GM04503 (cell line): ENCODE measurements at places on chromosomes 2 and 18.

DNA sequence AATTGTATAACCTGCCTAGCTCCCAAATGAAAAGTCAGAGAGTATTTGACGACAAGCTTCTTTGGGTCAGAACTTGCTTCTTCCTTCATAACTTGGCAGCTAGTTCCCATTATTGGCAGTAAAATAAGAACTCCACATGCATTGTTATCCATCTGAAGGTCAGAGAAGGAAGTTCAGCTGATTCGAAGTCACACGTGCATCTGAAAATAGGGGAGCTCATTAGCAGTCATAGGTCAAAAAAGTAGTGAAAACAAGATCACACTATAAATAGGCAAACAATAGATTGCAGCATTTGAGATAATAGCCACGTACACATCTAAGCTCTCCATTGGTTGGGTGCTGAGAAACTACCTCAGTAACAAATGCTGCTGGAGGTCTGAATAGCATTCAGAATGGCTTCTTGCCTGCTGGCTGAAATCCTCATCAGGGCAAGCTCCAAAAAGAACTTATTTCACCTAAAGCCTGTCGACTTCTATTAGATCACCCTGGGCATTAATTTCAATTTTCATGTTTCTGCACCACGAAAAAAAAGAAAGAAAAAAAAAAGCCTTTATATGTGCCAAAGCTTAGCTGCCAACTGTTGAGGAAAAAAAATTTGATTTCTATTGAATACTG lies 1492.9 kb upstream of the CELF4 start:
- DNase-seq: no peak

DNA sequence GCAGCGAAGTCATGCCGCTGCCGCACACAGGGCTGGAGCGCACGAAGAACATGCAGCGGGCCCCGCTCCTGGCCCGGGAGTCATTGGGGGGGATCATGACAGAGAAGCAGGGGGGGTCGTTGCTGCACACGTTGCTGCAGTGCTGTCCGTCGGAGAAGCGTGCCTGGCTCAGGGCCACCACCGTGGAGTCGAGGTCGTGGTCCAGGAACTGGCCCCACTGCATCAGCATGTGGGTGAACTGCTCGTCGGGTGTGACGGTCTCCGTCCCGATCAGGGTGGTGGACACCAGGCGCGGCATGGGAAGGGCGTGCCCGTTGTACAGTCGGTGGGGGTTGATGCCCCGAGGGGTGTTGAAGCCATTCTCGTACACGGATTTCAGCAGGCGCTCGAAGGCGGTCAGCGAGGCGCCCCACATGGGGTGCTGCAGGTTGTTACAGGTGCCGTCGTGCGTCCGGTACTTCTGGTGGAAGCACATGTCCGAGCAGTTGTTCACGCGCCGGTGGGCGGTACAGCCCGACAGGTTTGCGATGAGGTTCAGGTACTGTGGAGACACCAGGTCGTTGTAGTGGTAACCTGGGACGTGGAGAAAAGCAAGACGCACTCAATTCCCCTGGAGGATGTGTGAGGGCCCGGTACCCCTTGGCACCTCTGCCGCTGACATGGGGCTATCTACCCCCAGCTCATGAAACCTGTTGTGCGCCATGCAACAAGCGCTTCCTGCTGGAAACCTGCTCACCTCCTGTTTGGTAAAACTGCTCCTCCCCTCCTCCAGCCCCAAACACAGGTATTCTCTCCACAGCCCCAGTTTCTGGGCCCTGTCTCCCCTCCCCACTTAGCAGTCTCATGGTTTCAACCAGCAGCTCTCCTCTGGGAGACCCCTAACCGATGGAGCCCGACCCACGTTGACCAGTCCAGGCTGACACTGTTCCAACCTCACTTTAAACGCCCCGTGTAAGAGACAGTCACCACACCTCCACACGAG lies 94.9 kb downstream of the PXDN start:
- DNase-seq: no peak

- DNase-seq: no peak
Observed at GRCh38 chr18:3901811-3902210, 451.8 kb downstream of the TGIF1 start.

- no peak for DNase-seq
Observed at GRCh38 chr18:58103339-58103985, 59.4 kb downstream of the NEDD4L start.

GRCh38 chr2:234273887-234274584 lies 222.8 kb downstream of the ARL4C start:
- no peak for DNase-seq

DNA sequence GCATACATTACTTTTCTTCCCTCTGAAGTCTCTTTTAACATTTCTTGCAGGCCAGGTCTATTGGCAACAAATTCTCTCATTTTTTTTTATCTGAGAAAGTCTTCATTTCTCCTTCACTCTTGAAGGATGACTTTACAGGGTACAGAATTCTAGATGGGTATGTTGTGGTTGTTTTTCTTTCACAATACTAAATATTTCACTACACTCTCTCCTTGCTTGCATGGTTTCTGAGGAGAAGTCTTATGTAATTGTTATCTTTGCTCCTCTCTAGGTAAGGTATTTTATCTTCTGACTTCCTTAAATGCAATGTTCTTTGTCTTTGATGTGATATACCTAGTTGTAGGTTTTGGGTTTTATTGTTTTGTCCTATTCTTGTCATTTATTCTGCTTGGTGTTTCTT lies 371.1 kb downstream of the FIGN start:
- DNase-seq: no peak

- DNase-seq: no peak
Observed at GRCh38 chr2:208350610-208351009, 56.0 kb upstream of the PTH2R start.

GRCh38 chr2:136357007-136357380 lies 239.0 kb upstream of the CXCR4 start:
- no peak for DNase-seq

- no peak for DNase-seq
Observed at GRCh38 chr2:58569475-58570185, 328.5 kb upstream of the FANCL start.

GRCh38 chr2:219071131-219071816 lies 10.6 kb upstream of the IHH start:
- no peak for DNase-seq

GRCh38 chr2:23380562-23381065 lies 4.4 kb upstream of the KLHL29 start:
- no peak for DNase-seq

GRCh38 chr2:26298286-26298637 lies 47.7 kb upstream of the SELENOI start:
- no peak for DNase-seq

GRCh38 chr18:58990720-58991119 lies 126.0 kb downstream of the ZNF532 start:
- no peak for DNase-seq

GRCh38 chr18:9417073-9417851 lies 58.1 kb upstream of the RALBP1 start:
- DNase-seq: no peak

DNA sequence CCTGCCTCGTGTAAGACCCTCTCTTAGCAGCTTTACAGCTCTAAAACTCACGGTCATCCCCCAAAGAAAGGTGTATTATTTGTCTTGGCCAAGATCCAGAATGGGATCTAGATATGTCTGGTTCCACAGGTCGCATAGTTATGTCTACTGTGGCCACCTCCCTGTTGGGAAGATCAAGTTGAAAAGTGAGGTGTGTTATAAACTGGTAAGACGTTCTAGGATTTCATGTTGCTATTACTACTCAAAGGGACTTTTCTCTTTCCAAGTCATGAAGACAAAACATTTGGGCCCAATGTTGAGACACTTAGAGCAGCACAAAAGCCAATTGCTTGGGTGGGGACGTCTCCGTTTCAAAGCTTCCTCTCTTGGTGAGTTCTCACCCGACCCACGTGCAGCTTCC lies 766.0 kb downstream of the RNF144A start:
- no peak for DNase-seq

- peak; percentile 10 for DNase-seq
Observed at GRCh38 chr2:168119515-168120141, 127.8 kb downstream of the STK39 start.

DNA sequence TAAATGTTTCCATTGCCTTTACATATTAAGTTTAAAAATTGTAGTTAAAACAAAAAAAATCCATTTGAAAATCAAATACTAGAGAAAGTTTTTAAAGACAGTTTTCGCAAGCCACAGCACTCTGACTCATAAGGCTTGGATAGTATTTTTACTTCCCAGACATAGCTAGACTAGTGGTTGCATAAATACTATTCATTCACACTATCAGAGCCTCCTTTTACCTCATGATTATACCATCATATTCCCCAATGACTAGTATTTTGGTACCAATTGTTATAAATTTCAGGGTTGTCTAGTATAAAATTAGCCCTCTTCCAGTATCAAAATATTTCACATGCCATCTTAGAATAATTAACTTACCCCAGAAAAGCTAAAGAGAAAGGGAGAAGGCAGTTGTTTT lies 393.5 kb downstream of the ERBB4 start:
- DNase-seq: no peak

DNA sequence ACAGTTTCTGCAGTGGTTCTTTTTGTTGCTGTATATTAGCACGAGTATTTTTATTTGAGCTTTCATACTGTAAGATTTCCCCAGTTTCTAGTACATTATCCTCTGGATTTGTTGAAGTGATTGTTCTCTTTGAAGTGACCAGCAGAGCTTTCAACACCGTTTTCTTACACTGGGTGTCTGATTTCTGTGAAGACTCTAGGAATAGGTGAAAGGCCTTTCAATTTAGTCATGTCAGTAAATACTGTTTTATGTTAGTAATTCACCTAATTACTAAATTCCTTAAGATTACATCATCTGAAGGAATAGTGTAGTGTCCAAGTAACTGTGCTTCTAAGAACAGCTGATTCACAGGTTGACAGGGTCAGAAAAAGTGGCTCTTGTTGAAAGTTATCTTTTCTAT lies 2.3 kb downstream of the PPM1B start:
- DNase-seq: peak; percentile 45

DNA sequence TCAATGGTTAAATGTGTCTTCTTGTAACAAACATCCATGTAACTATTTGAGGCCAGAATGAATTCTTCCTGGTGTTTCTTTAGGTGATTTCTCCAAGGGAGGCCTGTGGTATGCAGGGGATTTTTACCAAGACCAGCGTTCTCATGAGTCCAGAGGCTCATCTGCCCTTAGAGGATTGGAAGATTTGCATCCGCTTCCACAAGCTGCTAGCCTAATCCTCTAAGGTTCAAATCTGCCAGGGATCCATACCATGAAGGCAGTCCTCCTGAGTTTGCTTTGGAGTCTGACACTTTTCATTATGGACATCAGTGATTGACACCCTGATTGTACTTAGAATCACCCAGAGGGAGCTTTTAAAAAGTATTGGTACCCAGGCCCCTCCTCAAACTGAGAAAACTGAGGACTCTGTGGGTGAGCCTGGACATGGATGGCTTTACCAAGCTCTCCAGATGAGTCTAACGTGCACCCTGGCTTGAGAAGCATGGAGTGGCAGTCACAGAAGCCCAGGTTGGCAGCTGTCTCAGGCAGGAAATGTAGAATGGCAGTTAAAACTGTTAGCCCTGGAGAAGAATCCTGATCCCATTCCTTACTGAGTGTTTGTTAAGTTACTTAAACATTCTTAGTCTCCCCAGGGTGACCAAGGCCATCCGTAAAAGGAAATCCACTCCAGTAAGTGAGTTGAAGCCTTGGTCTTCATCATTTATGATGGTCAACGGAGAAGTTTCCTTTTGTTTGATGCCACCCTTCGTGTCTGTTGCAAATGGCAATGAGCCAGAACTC lies 95.3 kb upstream of the RMDN2 start:
- DNase-seq: no peak

GRCh38 chr2:167733747-167734146 lies 513.6 kb downstream of the STK39 start:
- DNase-seq: no peak

- DNase-seq: no peak
Observed at GRCh38 chr2:120809609-120810440, 74.2 kb downstream of the GLI2 start.

- DNase-seq: no peak
Observed at GRCh38 chr18:7844418-7844817, 277.3 kb downstream of the PTPRM start.

DNA sequence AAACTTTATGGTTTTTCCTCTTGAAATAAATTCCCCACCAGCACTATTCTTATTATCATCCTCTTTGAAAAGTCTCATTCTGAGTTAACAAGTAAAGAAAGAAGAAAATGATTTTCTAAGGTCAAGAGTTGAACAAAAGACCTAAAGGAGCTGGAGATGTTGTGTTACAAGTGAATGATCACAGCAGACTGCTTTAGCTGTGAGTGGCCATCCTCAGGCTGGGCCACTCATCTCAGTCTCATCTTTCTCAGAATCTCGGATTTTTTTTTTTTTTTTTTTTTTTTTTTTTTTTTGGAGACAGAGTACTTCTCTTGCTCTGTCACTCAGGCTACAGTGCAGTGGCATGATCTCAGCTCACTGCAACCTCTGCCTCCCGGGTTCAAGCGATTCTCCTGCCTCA lies 133.3 kb downstream of the CDH2 start:
- no peak for DNase-seq

- DNase-seq: no peak
Observed at GRCh38 chr18:49045585-49045984, 94.8 kb upstream of the SMAD7 start.

- DNase-seq: no peak
Observed at GRCh38 chr2:236503583-236503982, 66.0 kb upstream of the ACKR3 start.

GRCh38 chr18:56541340-56541739 lies 97.1 kb downstream of the TXNL1 start:
- no peak for DNase-seq

DNA sequence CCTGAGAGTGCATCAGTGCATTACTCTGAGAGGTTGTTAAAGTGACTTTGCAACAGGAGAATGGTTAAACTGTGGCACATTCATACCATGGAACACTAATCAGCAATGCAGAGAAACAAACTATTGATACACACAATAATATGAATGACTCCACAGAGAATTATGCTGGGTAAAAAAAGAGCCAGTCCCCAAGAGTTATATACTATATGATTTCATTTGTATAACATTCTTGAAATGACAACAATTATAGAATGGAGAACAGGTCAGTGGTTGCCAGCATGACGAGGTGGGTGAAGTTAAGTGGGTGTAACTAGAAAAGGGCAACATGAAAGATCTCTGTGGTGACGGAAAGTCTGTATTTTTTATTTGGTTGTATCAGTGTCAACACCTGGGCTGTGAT lies 3.0 kb upstream of the NT5C1B start:
- no peak for DNase-seq

DNA sequence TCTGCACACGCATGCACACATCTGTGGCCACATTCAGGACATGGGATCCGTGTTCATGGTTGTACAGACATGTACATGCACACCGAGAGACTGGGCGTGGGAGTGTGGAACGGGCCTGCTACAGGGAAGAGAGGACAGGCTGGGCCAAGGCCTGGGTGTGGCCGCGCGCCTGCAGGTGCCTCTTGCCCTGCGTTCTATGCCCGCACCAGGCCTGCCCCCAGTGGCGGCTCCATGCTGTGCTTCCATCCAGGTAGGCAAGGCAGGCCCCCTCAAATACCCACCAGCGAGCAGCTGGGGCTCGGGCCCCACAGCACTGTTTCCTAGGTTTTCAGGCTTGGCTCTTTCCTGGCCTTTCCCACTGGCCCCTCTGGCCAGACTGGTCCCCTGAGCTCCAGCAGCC lies 15.5 kb upstream of the PTMA start:
- DNase-seq: no peak
